ENCODE measurements at places on chromosomes 13 and 19.

GRCh38 chr19:40413291-40413845 lies at the start of gene PRX:
TSS of gene PRX (minus strand) at chr19:40413378. CDS start at chr19:40407932, 5,446 bp downstream.
- DNase-seq: no peak

DNA sequence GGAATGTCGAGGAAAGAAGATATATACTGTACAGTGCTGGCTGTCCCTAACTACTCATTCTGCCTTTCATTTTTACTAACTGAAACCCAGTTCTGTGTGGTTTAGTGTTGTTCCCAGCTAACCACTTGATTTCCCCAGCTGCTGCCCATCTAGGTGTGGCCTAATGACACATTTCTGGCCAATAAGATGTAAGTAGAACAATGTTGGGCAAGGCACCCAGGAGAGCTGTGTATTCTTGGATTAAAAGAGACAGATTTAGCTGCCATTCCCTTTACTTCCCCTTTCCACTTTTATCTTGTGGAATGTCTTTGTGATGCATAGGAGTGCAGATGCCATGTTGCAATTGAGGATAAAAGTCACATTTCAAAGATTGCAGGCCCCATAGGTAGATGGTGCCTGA lies 28.3 kb upstream of the PCDH9 start:
- DNase-seq: no peak

GRCh38 chr19:2455851-2456570 lies 748 bp downstream of the LMNB2 start:
- no peak for DNase-seq

DNA sequence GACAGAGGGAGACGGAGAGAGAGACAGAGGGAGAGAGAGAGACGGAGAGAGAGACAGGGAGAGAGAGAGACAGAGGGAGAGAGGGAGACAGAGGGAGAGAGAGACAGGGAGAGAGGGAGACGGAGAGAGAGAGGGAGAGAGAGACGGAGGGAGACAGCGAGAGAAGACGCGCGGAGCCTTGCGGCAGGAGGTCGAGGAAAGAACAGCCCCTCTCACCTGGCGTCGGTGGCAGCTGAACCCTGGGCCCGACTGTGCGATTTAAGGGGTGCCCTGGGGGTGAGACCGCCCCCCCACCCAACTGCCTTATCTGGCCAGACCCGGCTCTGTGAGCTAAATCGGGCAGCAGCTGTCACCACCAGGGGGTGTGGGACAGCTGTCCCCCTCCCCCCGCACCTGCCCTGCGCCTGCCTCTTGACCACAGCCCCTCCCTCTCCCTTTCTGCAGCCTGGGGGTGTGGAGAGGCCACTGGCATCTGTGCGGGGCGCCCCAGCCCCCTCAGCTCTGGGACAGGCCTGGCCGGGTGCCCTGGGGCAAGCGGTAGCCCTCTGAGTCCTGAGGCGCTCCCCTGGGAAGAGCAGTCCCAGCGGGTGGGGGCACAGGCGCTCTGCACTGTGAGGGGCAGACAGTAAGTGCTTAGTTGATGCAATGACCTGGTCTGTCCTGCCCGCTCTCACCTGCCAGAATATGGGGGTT lies 10.8 kb downstream of the JOSD2 start:
- no peak for DNase-seq

GRCh38 chr19:5627395-5627904 lies 4.6 kb downstream of the SAFB start:
- no peak for DNase-seq

- no peak for DNase-seq
These were observed 41.8 kb downstream of the UGGT2 start for GRCh38 chr13:96011291-96011872.

GRCh38 chr13:73248711-73249580 lies 190.1 kb downstream of the KLF5 start:
- DNase-seq: no peak

GRCh38 chr19:3513229-3514140 lies 7.4 kb downstream of the FZR1 start:
- DNase-seq: no peak

GRCh38 chr13:20492641-20493040 lies 33.0 kb downstream of the CRYL1 start:
- DNase-seq: no peak

- DNase-seq: no peak
These were observed 159.1 kb downstream of the LIG4 start for GRCh38 chr13:108056278-108056677.

DNA sequence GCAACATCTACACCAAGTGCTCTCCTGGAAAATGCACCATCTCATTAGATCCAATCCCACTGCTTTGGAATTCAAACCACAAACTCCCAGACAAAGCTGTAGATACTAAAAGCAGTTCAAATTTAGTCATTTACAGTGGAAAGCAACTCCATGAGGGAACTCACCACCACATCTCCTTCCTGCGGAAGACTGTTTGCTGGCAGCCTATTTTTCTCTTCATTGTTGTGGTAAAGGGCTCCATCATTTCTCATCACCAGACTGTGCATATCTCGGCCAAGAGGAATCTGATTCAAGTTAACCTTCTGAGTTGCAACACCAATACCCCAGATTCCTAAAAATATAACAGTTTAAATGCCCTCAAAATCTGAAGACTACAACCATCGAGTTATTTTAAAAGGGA lies 8.4 kb downstream of the SPRYD7 start:
- no peak for DNase-seq
